ENCODE measurements at places on chromosomes 13 and 19.

DNA sequence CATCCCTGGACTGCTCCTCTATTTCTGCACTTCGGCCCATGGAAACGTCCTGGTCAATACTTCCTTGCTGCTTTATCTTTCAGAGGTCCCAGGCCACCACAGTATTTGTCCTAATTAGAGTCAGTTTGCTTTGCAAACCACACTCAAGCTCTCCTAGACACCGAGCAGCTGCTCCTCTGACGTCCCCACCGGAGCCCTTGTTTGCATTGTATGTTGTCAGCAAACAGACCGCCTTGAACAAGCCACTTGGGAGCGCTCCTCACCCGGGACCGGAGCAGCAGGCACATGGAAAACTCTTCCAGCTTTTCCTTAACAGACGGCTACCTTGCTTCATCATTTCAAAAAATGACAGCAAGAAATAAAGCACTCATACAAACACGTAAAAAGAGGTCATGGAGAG lies 51.5 kb upstream of the GTF3A start:
- DNase-seq = peak; percentile 88

GRCh38 chr13:49536144-49536873 lies 40.6 kb downstream of the PHF11 start:
- DNase-seq = no peak

DNA sequence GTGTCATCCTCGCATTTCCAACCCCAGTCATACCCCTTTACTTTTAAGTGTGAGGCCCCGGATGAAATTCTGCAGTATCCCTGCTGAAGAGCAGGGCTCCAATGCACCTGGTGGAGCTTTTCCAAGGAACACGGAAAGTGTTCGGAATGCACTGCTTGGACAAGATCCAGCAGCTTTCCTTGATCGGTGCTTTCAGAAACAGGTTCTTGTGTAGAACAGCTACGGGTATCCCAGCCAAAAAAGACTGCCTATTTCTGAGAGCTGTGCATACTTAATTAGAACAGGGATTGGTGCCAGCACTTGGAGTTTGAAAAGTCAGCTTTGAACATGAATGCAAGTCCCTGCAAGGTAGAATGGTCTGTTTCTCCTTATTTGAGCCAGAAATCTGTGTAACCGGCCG lies 87.2 kb upstream of the C1QTNF9B start:
- DNase-seq = no peak

- DNase-seq = no peak
Measured at GRCh38 chr13:99992949-99993351, 11.4 kb downstream of the ZIC2 start.

- peak; percentile 54 for DNase-seq
Measured at GRCh38 chr13:21674490-21675009, 3.7 kb downstream of the FGF9 start.

GRCh38 chr13:110418944-110419343 lies 111.9 kb downstream of the COL4A2 start:
- DNase-seq = no peak
